Neuronal stem cell (in vitro differentiated cells): ENCODE measurements at places on chromosomes 3 and 15.

GRCh38 chr15:36886191-36886590 lies 214.2 kb downstream of the MEIS2 start:
- no peak for DNase-seq

GRCh38 chr3:185200639-185201038 lies 47.8 kb upstream of the C3orf70 start:
- DNase-seq: no peak

- DNase-seq: no peak
Observed at GRCh38 chr3:114686621-114687020, 392.8 kb downstream of the TIGIT start.

- no peak for DNase-seq
Observed at GRCh38 chr3:142596726-142597088, 514 bp downstream of the PLS1 start.

- DNase-seq: no peak
Observed at GRCh38 chr3:70177881-70178645, 134.4 kb downstream of the MDFIC2 start.

DNA sequence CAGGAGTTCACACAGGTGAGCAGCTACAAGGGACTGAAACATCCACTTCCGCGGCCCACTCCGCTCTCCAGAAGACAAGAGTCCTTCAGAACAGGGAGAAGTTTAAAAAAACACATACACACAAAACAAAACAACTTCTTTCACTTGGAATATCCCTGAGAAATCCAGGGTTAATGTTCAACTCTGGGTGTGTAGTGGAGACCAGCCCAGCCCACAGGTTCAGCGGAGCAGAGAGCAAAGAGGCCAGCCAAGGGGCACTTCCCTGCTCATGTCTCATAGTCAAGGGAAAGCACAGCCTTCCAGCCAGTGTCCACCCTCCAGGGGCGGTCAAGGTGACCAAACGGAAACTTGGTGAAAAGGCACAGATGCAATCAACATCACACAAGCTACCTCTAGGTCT lies 41.6 kb downstream of the WNT5A start:
- DNase-seq: no peak

DNA sequence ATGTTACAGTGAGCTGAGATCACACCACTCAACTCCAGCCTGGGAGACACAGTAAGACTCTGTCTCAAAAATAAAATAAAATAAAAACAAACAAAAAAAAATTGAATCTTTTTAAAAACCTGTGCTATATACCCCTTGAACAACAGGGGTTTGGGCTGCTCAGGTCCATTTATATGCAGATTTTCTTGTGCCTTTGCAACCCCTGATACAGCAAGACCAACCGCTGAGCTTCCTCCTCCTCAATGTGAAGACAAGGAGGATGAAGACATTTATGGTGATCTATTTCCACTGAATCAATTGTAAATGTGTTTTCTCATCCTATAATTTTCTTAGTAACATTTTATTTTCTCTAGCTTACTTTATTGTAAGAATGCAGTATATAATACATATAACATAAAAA lies 831.0 kb upstream of the ARPP21 start:
- DNase-seq: no peak
